ENCODE measurements at places on chromosomes 7 and 10.
A peak's percentile ranks its signal among the peaks of the same experiment; 100 is the strongest.

- no peak for DNase-seq
Observed at GRCh38 chr10:30993155-30993554, 38.5 kb downstream of the ZNF438 start.

DNA sequence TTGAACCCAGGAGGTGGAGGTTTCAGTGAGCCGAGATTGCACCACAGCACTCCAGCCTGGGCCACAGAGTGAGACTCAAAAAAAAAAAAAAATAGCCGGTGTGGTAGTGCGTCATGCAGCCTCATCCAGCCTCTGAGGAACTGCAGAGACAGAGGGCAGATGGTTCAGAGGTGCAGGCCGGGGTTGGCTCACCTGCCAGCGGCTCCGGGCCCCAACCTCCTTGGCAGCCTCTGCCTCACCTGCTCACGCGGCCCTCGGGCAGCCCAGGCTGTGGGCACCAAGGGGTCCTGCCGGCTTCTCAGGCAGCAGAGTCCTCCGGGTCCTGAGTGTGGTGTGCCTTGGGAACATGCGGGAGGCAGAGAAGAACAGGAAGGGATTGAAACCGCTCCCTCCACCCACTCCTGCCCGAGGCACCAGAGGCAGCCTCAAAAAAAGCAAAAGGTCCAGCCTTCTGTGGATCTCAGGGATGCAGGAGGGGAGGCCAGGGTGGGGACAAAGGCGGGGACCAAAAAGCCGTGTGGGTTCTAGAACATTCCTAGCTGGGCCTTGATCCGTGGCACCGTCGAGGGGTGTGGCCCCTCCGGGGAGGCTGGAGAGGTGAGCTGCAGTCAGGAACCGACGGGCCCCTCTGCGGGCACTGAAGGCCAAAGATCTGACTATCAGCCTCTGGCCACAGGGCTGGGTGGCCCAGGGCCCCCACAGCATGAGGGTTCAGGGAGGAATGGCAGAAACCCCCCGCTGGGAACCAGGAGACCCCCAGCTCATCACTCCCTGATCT, 55.4 kb upstream of the DNAJB6 start:
- DNase-seq: no peak

- no peak for DNase-seq
Observed at GRCh38 chr7:22154143-22154529, 202.8 kb downstream of the RAPGEF5 start.

GRCh38 chr7:131004371-131004770, 270.4 kb upstream of the KLF14 start:
- no peak for DNase-seq

GRCh38 chr10:104351919-104352318, 1.7 kb upstream of the CFAP58 start:
- no peak for DNase-seq

- no peak for DNase-seq
Observed at GRCh38 chr10:86206240-86206579, 160.4 kb downstream of the GRID1 start.

DNA sequence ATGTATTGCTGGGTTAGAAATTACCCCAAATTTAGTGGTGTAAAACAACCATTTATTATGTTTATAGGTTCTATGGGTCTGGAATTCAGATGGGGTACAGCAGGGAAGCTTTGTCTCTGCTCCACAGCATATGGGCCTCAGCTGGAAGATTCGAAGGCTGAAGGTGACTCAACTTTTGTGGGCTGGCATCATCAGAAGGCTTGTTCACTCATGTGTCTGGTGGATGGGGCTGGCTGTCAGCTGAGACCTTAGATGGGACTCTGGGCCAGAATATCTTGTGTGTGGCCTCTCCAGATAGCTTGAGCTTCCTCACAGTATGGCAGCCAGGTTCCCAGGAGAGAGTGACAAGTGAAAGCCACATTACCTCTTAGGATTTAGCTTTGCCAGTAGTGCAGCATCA, 45.9 kb downstream of the ZNF503 start:
- peak; percentile 21 for DNase-seq

- DNase-seq: peak; percentile 92
Observed at GRCh38 chr7:41425926-41426325, 277.0 kb downstream of the INHBA start.

DNA sequence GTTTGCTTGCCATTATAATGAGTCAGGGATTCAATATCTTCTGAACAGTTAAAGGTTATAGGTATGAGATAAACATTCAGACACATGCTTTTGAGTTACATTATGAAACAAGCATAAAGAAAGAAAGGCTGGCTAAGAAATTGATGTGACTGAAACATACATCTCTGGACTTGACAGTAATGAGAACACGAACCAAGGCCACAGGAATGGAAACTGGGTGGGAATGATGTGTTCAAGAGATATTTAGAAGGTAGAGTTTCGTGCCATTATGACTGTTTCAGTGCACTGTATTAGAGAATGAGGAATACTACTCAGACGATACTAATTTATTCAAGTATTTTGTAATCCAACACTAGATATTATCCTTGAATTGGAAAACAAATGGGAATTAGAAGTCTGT, 332.1 kb upstream of the MAGI2 start:
- DNase-seq: peak; percentile 20

Measured in IMR-90 (cell line).